ENCODE measurements at places on chromosomes 5 and 9.

DNA sequence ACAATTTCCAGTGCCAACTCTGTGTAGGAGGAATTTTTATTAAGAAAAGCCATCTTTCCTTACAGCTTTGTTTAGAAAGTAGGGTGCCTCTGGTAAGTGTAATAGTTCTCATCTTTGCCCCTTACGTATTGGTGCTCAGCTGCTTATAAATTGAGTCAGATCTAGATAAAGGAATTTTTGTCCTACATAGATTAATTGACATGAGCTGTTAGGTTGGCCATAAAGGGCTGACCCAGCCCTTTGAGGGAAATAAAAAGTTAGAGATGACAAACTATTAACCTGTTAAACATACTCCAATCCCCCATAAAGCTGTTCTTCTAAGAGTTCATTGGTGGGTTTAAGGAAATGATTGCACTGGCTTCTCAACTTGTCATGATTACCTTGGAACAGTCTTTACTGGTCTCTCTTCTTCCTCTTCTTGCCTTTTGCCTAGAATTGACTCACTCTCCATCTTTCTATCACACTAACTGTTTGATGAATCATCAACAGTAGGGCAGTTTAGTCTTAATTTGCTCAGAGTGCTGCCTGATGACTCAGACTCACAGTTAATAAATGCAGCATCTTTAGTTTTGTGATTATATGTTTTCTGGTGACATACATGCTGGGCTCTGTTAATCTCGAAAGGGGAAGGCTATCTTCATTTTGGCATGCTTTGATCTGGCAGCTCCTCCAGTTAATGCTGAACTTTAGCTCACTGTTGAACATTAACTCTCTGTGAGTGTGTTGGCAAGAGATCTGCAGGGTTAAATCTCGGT is 51.7 kb downstream of the ARHGAP26 start:
- DNase-seq = peak; percentile 70

GRCh38 chr5:127216143-127216542 is 74.5 kb upstream of the MEGF10 start:
- DNase-seq = no peak

DNA sequence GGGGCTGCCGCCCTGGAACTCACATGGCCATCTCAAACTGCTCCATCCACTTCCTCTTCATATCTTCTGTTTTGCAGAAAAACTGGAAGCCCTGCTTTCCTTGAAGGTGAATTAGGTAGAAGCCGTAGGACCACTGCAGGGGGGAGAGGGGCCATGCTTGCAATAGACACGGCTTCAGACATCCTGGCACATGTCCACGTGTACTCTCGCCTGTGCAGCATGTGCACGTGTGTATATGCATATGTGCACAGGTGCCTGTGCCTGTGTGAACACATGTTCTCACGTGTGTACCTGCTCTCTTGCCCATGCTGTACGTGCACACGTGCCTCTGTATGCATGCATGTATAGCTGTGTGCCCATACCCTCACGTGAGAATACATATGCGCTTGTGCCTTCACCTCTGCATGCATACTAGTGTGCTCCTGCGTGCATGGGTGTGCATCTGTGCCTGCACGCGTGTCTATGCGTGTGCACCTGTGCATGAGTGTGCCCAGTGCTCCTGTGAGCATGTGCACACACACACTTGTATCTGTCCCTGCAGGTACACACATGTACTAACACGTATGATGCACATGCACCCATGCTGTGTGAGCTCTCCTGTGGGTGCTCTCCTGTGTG is 47.7 kb upstream of the SARDH start:
- no peak for DNase-seq

GRCh38 chr5:35900972-35901695 is 37.3 kb downstream of the CAPSL start:
- no peak for DNase-seq

GRCh38 chr9:4798281-4799032 is 5.7 kb downstream of the RCL1 start:
- DNase-seq = peak; percentile 95

GRCh38 chr5:169695919-169696490 is 58.9 kb downstream of the DOCK2 start:
- no peak for DNase-seq

DNA sequence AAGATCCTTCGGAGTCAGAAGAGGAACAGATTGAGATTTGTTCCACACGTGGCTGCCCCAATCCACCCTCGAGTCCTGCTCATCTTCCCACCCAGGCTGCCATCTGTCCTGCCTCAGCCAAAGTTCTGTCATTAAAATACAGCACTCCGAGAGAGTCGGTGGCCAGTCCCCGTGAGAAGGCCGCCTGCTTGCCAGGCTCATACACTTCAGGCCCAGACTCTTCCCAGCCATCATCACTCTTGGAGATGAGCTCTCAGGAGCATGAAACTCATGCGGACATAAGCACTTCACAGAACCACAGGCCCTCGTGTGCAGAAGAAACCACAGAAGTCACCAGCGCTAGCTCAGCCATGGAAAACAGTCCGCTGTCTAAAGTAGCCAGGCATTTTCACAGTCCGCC is 85.9 kb downstream of the GOLPH3 start:
- DNase-seq = no peak

DNA sequence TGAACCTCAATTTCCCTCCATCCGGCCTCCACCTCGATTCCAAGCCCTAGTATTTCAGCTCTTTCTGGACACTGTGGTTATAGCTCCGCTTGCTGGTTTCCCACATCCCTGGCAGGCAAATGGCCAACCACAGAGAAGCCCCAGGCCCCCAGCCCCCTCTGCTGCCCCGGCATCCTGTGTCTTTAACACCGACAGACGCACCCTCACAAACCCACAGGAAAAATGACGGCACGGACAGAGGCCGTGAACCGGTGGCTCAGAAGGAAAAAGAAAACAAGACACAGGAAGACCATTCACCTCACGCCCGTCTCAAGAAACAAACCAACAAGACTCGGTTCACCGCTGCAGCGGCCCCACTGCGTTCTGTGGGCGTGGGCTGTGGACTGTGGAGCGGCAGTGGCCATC is 1.5 kb upstream of the CLIC3 start:
- DNase-seq = no peak

DNA sequence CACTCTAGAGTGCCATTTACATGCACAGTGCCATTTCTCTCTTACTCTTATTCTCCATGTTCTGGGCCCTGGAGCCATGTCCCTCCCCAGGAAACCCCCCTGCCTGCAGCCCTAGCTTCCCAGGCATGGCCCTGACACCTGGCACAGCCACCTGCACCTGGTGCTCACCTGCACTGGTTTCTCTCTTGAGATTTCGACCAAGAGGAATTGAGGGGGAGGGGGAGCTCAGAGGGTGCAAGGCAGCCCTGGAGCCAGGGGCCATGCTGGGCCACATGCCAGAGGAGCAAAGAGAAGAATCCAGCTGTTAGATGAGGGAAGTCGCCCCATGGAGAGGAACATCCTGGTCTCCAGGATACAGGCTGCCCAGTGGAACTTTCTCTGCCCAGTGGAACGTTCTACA is 65.0 kb upstream of the RAPGEF1 start:
- no peak for DNase-seq

DNA sequence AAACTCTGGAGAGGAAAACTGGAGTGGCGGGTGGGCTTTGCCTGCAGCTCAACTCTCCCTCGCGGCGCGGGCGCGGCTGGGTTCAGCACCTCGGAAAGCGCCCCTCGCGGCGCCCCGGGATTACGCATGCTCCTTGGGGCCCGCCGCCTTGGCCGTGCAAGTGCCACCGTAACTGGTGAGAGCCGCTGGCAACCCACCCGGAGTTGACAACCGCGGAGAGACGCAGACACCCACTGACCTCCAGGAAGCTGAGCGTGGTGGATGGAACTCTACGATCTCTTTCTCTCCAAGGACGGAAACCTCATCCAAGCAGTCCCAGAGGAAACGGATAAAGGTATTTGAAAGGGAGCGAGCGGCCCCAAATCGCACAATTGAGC is 194 bp upstream of the RXFP3 start:
- DNase-seq = peak; percentile 40

DNA sequence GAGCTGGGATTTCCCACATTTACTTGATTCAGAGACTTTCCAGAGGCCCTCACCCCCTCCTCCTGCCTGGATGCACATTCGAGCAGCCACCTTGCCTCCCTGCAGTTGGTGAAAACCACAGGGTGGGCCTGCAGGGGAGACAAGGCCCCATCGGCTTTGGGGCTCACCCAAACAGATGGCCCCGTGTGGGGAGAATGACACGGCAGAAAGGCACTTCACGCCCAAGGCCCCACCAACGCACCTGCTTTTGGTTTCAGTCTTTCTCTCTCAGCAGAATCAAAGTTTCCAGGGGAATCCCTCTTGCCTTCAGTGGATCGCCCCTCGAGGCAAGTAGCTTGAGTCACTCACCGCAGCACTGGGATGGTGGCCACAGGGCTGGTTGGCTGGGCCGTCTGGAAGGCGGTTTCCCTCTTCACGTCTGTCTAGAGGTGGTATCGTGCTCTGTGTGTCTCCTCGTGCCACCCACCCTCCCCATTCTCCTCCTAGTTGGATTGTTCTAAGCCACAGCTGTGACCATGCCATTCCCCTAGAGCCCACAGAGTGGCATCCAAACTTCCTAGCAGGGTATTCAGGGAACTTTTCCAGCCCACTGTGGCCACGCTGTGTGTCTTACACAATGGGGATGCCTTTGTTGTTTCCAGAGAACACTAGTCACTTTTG is 31.8 kb downstream of the SEC61B start:
- no peak for DNase-seq

DNA sequence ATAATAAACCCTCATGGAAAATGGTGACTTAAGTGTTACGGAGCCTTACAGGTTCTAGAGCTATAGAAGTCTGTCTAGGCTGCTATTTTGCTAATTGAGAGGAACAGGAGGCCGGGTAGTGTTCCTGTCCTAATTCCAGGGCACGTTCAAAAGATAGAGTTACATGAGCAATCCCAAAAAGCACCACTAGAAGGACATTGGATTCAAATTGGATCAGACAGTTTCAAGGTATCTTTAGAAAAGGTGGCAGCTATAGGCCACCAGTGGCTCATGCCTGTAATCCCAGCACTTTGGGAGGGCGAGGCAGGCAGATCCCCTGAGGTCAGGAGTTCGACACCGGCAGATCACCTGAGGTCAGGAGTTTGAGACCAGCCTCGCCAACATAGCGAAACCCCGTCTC is 458.8 kb downstream of the TMEM232 start:
- no peak for DNase-seq

- DNase-seq = peak; percentile 20
Measured at GRCh38 chr5:131381021-131381420, 117.2 kb downstream of the CDC42SE2 start.

DNA sequence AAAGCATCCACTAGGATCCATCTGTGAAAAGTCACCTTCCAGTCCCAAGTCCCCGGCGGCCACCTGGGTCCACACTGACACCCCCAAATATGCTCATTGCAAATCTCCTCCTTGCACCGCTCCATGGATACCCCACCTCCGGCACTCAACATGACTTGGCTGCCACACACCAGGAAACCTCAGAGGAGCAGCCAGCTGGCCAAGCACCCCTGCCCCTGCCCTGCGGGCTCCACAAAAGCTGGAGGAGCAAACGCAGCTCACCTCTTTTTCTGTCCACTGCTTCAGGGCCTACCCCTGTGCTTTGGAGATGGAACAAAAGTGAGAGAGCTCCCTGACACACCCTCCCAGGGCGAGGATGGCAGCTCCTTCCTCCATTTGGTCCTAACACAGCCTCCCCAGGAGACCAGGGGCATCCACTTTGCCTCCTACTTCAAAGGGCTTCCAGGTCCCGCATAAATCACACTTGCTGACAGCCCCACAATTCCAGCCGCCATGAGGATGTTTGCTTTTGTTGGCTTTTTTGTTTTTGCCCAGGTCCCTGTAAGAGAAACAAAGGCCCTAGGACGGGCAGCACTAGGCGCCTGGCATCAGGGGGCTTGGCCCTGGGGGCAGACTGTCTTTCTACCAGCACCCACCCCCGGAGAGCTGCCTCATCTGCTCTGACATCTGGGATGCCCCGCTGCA is 14.8 kb downstream of the ROR2 start:
- DNase-seq = no peak

GRCh38 chr5:58466939-58467338 is 7.1 kb upstream of the PLK2 start:
- no peak for DNase-seq

DNA sequence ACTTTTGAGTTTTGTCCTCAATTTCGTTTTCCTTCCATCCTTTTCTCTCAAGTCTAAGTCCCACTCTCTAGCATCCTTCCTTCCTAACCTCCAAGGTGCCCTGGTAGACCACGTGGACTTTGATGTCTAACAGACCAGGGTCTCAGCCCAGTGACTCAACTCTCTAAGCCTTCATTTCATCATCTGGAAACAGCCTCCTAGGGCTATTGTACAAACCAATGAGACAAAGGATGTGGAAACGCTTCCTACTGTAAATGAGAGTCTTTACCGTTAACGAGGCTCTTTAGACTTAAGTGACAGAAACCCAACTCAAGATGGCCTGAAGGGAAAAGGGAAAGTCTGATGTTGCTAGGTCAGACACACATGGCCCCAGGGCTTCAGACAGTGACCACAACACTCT is 49.2 kb upstream of the CPLX2 start:
- DNase-seq = no peak

All from hematopoietic multipotent progenitor cell treated with erythropoietin and hydrocortisone succinate and interleukin-3 and kit ligand, for 8 days (in vitro differentiated cells).